ENCODE measurements at places on chromosomes 1 and 21.

- no peak for DNase-seq
Measured at GRCh38 chr1:59016390-59016789, 232.5 kb upstream of the JUN start.

GRCh38 chr21:45123440-45123839 lies 49.1 kb downstream of the ADARB1 start:
- no peak for DNase-seq

GRCh38 chr1:28062806-28063205 lies 25.6 kb downstream of the EYA3 start:
- DNase-seq = no peak

GRCh38 chr1:201718346-201719202 lies 110.4 kb upstream of the IPO9 start:
- no peak for DNase-seq

GRCh38 chr1:92342401-92342800 lies 43.5 kb downstream of the RPAP2 start:
- DNase-seq = no peak

GRCh38 chr1:187537936-187538335 lies 709.2 kb downstream of the PLA2G4A start:
- DNase-seq = no peak

DNA sequence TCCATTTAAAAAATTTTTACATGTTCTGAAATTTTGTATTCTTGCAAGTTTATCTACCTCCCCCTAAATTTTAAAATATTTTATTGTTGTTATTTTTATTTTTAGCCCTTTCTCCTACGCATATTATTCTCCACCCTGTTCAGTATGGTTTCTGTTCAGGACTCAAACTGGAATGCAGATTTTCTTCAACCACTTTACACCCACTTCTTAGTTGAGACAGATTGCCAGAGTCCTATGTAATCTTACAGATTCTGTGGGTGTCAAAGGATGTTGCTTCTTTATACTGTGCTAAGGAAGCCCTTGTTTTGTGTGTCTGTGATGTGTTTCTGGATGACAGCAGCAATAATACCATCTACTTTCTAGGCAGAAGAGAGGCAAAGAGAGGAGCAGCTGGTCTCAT lies 20.7 kb upstream of the PPP1R8 start:
- no peak for DNase-seq

GRCh38 chr1:193221651-193222050 lies 35.2 kb upstream of the B3GALT2 start:
- DNase-seq = no peak

GRCh38 chr1:104172243-104172681 lies 422.6 kb downstream of the AMY1C start:
- DNase-seq = no peak

- no peak for DNase-seq
Measured at GRCh38 chr1:244952940-244953339, 88.6 kb upstream of the HNRNPU start.

- DNase-seq = no peak
Measured at GRCh38 chr21:19776076-19776475, 1222.1 kb upstream of the NCAM2 start.

DNA sequence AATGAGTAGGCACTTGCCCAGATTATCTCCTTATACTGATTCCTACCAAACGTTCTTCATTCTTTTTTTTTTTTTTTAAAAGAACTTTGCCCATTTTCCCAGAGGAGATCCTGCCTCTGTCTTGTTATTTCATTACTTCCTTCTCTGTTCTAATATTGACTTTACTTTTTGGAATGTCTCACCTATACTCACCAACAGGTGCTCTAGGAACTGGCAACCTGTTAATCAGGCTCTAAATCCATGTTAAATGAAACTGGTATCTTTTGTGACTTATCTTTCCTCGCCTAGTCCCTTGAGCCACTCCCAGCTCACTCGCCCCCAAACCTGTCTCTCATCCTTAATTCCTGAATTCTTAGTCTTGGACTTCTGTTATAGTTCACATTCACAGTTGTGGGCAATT lies 1.2 kb upstream of the CRCT1 start:
- DNase-seq = no peak

Measured in CMK (cell line).